ENCODE measurements at places on chromosomes 11 and 22.

DNA sequence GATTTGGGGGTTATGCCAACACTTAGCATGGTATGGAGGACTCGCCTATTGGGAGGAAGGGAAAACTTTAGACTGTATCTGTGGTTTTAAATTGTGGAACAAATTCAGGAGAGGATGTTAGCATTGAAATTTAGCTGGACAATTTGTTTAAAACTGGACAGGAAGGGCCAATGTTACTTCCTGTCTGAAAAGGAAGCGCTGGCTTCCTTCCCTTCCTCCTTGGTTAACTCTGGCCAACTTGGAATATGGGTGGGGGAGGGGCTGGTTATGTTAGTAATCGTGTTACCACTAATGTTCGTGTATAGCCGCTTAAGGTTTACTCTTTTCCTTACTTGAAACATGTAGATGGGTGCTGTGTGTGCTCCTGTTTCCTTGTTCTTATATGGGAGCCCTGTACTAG, 13.9 kb downstream of the CTNND1 start:
- no peak for DNase-seq

- no peak for DNase-seq
Measured at GRCh38 chr22:17919276-17920144, 104.9 kb downstream of the MICAL3 start.

DNA sequence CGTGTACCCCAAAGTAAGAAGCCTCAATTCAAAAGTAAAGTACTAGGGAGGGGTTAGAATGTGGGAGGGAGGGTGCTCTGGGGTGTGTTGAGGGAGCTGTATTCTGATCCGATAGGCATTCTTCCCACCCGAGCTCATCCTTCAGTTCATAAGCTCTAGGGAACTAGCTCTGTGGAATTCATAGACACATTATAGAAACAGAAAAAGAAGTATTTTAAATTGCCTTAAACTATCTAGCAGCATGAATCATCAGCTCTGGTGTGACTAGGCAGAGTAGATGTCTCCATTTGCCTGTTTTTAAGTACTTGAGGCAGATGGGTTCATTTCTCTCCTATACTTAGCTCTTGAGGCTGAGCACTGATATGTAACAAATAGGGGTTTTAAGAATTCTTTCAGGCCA, 7.3 kb upstream of the SGSM3 start:
- DNase-seq = no peak

- DNase-seq = peak; percentile 83
Measured at GRCh38 chr22:36144886-36145541, 15.5 kb downstream of the APOL3 start.

GRCh38 chr11:8099291-8099899, 18.4 kb downstream of the TUB start:
- DNase-seq = peak; percentile 89

- DNase-seq = no peak
Measured at GRCh38 chr11:65473278-65473860, 25.5 kb upstream of the MALAT1 start.

GRCh38 chr11:115645631-115646317, 141.6 kb upstream of the CADM1 start:
- peak; percentile 60 for DNase-seq

DNA sequence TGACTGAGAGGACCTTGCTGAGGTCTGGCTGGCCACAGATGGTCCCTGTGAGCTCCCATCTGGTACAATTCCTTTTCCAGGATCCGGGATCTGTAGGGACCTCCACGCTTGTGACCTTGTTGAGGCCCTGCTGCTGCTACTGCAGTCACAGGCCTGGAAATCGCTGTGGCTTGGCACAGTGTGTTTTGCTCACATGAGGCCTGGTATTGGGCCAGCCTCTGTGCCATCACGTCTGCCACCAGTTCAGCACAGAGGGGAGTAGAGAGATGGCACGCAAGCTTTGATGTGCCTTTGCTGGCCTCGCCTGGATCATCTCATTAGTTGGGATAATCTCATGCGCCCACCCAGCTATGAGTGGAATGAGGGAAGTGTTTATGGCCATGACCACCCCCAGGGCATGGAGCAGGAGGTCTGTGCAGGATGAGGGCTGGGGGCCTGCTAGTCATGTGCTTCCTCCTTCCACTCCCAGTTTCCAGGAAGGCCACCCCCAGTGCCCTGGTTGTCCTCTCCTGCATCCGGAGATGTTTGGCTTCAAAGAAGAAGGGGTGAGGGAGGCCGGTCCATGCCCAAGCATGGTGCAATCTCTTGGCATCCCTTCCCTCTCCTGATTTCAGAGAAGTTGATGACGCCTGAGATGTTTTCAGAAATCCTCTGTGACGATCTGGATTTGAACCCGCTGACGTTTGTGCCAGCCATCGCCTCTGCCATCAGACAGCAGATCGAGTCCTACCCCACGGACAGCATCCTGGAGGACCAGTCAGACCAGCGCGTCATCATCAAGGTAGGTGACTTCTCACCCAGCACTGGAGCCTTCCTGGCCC, 22.4 kb downstream of the DERL3 start:
- no peak for DNase-seq

GRCh38 chr22:40202225-40202944, 24.7 kb downstream of the TNRC6B start:
- no peak for DNase-seq

GRCh38 chr22:24115247-24116207, 65.8 kb upstream of the SUSD2 start:
- DNase-seq = no peak

GRCh38 chr22:26981111-26981510, 323.7 kb downstream of the MIAT start:
- DNase-seq = no peak

GRCh38 chr22:32331236-32331917, 26.3 kb upstream of the RFPL3 start:
- DNase-seq = no peak

DNA sequence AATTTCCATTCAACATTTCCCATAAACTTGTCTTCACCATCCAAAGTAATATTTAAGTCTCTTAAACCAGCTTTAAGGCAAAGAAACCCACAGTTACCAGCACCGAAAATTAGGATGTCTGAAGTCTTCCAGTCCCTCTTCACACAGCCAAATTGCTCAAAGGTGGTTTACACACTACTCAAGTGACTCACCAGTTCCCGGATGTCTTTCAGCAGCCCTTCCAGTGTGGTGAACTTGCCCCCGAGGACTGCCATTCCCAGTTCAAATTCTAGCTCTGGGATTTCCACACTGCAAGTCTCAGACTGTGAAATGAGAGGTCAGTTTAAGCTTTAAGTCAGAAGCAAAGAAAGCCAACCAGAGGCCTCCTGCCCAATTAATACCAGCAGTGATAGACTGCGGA, 5.1 kb downstream of the ZPR1 start:
- DNase-seq = no peak

- DNase-seq = no peak
Measured at GRCh38 chr11:33452836-33453624, 195.8 kb downstream of the HIPK3 start.

DNA sequence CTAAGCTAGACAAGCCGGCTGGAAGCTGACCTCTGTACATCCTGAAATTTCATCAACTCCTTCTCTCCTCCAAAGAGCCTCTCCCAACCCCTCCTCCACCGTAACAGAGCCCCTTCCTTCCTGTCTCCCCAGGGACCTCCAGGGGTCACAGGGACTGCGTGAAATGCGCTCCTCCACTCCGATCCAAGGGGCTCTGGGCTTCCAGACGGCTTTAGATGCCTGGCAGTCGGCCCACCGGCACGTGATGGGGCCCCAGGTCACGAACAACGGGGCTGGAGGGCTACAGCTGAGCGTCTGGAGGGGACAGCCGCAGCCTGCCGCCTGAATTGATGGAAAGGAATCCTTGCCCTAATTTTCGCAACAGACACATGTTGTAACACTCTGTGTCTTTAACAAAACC, 264.1 kb downstream of the MN1 start:
- no peak for DNase-seq

- no peak for DNase-seq
Measured at GRCh38 chr11:61437496-61437895, 7.6 kb downstream of the SDHAF2 start.

DNA sequence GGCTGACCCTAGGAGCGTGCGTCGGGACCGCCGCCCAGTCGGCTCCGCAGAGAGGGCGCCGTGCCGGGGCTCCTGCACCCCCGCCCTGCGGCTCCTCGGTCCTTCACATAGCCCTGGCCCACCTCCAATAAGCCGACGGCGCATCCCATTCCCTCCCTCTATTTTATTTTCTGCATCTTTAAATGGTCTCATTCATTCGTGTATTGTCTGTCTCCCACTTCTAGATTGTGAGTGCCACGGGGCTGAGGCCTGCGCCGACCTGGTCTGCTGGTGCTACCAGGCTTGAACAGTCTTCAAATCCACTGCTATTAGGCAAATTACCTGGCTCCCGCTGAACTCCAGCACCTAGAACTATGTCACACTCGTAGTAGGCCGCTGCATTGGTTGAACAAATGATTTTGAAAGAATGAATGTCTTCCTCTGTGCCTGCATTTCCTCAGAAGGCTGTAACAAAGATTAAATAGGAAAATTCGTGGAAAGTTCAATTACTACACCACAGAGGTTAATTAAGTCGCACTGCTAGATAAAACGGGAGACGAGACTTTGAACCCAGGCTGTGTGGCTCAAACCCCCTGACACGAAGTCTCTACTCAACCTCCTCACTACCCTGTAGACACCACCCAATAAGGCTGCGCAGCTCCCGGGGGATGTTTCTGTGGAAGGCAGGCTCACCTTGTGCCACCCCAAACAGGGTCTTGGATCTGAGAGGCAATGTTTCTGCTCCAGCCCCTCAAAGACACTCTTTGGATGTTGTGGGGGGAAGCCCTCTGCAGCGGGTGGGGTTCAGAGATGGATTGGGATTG, 1.2 kb upstream of the PPP1R14B start:
- no peak for DNase-seq

- no peak for DNase-seq
Measured at GRCh38 chr11:26651916-26652315, 69.9 kb downstream of the SLC5A12 start.

DNA sequence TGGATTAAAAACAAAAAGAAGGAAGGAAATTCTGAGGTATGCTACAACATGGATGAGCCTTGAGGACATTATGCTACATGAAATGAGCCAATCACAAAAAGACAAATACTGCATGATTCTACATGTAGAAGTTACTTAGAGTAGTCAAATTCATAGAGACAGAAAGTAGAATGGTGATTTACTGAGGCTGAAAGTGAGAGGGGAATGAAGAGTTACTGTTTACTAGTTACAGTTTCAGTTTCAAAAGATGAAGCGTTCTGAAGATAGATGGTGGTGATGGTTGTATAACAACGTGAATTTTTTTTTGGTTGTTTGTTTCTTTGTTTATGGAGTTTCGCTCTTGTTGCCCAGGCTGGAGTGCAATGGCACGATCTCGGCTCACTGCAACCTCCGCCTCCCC, 9.5 kb downstream of the OR5P2 start:
- DNase-seq = no peak

DNA sequence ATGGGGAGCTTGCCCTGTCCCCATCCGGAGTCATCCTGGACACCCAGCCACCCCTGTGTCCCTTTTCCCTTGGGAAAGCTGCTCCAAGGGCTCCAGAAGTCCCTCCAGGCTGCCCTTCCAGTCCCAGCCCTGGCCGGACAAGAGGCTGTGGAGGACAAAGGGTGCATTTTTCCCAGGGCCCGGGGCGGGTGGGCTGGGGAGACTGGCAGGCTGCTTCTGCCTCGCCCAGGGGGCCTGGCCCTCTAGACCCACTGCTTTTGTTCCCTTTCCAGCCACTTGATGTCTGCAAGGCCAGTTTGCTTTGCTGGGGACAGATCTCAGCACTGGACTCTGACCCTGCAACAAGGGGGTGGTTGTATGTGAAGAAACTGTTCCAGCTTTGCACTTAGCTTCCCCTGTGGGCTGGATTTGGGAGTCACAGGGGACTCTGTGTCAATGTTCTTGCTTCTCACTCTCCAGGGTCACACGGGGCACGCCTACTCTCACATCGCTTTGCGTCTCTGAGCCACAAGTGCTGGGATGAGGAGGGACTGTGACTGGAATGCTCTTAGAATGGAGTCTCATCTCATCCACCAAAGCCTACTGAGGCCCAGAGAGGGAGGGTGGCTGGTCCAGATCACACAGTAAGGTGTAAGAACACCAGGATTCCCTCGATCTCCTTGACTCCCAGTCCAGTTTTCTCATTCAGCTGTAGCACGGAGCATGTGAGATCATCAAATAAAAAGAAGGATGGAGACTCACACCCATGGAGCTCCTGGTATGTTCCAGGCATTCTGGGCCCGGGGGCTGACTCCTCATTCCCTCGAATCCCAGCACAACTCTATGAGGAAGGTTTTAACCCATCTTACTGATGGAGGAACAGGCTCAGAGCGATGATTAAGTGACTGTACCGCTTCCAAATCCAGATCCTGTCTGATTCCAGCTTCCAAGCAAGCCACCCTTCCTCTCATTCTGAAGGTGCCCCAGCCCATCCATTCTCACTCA, 59.9 kb downstream of the FBXO7 start:
- DNase-seq = no peak

DNA sequence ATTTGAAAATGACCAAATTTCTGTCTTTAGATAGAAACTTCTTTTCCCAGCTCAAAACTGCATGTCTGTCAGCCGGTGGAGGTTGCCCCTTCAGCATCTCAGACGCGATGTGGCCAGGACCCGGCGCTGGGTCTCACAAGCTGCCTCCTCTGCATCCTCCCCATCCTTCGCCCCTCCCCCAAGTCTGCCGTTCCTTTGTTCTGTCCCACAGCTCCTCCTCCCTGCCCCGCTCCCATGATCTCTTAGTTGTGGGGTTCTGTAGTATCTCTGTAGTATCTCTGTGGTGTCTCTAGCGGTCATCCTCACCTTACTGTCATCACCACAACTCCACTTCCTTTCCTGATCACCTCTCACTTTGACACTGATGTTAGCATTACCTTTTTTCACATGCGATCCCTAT, 49.9 kb downstream of the TRAF6 start:
- no peak for DNase-seq

- DNase-seq = peak; percentile 4
Measured at GRCh38 chr22:40817737-40818136, 1.4 kb downstream of the SLC25A17 start.

DNA sequence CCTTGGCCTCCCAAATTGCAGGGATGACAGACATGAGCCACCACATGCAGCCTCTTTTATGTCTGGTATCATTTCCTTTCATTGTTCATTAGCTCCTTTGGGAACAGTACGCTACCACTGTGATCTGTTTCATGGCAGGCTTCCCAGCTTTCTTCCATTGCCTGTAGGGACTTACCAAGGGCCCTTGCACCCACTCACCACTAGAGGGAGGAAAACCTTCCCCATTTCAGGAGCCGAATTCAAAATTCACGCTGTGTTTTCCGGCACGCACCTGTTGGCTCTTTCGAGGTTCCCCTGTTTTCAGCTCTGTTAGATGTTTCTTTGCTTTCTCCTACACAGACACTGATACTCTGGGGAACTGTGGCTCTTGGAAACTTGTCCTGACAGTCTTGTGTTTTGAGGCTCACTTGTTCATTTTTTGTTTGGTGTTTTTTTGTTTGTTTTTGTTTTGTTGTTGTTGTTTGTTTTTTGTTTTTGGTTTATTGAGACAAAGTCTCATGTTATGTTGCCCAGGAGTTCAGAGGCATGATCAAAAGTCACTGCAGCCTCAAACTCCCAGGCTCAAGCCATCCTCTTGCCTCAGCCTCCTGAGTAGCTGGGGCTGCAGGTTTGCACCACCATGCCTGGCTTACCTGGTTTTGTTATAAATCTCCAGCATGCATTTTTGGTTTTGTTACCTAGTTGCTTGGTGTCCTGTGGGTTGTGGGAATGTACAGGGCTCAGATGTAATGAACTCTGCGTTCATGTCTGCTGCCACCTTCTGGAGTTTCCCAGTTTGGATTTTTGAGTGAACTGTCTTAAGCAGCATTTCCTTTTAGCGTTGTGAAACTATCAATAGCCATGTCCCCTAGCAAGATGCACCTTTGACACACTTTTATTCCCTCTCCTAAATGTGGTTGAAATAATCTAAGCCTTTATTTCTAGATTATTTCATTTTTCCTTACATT, 2.3 kb downstream of the KRTAP5-11 start:
- DNase-seq = peak; percentile 81
